ENCODE measurements at places on chromosomes 3 and 15.

- no peak for DNase-seq
These were observed 68.5 kb upstream of the PLCL2 start for GRCh38 chr3:16816048-16816780.

- DNase-seq = no peak
These were observed 36.2 kb upstream of the FILIP1L start for GRCh38 chr3:100150473-100150872.

GRCh38 chr3:23624305-23624704 lies 181.4 kb upstream of the UBE2E1 start:
- DNase-seq = no peak

- no peak for DNase-seq
These were observed 469.4 kb upstream of the ROBO2 start for GRCh38 chr3:76570436-76571057.

DNA sequence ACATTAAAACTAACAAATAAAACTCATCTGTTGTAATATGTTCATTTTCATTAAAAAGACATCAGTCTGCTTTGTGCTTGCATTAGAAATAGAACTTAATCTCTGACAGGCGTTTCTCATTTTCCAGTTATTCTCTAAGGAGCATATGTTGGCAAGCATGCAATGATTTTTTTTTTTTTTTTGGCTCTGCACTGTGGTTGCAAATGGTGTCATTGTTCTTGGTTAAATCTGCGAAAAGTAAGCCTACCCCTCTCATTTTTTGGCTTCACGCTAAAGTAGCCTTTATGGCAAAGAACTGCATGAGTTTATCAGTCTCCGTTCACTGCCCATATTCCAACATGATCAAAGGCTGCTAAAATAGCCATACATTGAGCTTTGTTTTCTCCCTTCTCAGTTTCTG lies 403.2 kb downstream of the MECOM start:
- no peak for DNase-seq

All from substantia nigra (tissue), 51 donors.